Activated T-cell treated with anti-CD3 and anti-CD28 coated beads, Interleukin-2, amount 50 U/mL, for 1 hour (primary cell): ENCODE measurements at places on chromosomes 1 and 21.

DNA sequence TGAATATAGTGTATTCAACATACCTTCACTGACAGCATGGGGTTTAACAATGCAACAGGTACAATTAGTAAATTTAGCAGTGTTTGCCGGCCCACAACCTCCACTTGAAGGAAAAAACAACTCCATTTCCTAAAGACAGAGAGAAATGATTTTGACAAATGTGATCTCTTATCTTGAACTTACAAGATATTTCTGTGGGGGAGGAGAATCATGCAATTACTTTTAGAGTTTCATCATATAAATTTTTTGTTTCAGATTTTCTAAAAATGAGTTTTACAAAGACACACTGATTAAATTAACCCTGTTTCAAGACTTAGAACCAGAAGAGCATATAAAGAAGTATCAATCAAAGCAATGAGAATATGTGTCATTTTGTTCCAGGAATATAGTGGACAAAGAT, 80.3 kb downstream of the NME7 start:
- no peak for DNase-seq

DNA sequence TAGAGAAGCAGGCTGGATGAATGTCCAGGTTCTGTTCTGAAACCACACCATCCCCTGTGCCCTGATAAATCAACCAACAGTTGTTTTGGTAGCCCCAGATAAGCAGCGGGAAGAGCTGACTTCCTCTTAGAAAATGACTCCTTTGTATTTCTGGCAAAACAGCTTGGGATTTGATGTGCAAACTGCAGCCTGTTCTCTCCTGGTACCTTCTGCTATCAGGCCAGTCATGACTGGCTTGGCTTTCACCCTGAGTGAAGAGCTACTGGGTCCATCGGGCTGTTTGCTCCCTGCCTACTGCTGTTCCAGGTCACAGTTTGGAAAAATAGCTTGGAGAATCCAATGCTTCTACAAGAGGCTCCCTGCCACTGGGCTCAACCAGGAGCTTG, 116.8 kb downstream of the DTL start:
- no peak for DNase-seq

- no peak for DNase-seq
Observed at GRCh38 chr21:35697321-35697808, 363.0 kb downstream of the SETD4 start.

GRCh38 chr21:14684071-14684470, 138.0 kb upstream of the SAMSN1 start:
- DNase-seq: no peak

DNA sequence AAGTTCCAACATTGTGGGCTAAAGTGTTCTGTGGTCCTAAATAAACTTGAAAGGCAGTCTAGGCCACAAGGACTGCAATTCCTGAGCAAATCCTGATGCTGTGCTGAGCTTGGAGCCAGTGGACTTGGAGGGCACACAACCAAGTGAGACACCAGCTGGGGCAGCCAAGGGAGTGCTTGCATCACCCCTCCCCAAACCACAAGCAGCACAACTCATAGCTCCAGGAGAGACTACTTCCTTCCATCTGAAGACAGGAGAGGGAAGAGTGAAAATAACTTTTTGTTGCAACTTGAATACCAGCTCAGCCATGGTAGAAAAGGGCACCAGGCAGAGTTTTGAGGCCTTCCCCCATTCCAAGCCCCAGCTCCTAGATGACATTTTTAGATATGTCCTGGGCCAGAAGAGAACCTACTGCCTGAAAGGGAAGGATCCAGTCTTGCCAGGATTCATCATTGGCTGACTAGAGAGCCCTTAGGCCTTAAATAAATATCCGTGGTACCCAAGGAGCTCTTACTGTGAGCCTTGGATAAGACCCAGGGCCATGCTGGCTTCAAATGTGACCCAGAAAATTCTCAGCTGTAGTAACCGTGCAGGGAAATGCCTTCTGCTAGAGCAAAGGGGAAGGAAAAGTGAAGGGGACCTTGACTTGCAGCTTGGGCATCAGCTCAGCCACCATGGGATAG, 35.4 kb upstream of the LRRC8B start:
- no peak for DNase-seq

DNA sequence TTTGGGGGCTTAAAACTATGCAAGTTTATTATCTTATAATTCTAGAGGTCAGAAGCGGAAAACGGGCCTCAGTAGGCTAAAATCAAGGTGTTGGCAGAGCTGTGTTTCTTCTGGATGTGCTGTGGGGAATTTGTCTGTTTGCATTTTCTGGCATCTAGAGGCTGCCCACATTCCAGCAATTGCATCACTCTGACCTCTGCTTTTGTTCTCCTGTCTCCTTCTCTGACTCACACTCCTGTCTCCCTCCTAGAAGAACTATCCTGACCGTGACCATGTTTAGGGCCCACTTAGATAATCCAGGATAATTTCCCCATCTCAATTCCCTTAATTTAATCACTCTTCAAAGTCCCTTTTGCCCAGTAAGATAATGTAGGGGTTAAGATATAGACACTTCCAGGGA, 127.4 kb upstream of the DEPDC1 start:
- no peak for DNase-seq

- no peak for DNase-seq
Observed at GRCh38 chr1:117267232-117267774, 56.6 kb upstream of the VTCN1 start.

GRCh38 chr1:199742547-199742946, 285.0 kb upstream of the NR5A2 start:
- no peak for DNase-seq

GRCh38 chr21:28633839-28634555, 358.7 kb downstream of the LTN1 start:
- DNase-seq: no peak

GRCh38 chr21:44802396-44803153, 955 bp upstream of the UBE2G2 start:
- DNase-seq: no peak

DNA sequence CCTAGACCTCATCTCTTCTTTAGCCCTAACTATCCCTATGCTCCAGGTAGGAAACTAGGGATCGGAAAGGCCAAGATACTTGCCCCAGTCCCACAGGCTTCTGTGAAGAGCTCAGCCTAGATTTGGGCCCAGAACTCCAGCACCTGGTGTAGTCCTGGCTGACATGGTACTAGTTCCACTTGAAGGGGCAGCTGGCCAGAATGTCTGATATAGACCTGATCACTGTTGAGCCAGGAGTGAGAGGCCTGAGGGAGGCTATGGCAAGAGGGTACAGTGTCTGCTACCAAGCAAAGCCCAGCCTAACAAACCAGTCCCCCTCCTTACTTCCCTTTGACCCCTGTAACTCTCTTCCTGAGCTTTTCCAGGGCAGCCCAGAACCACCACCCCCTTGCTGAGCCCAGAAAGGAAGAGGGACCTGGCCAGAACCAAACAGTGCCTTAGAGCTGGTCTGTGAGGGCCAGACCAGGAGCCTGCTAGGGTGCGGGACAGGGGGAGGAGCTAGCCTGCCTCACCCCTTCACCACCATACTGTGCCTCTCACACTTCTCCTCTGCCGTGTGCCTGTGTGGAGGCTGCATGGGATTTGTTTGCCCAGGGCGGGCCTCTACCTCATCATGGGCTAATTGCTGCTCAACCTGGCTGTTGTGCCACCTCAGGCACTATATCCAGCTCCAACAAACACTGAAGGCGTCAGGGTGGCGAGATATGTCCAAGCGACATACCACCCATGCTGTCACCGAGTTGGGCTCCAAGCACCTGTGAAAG, 10.9 kb downstream of the POMGNT1 start:
- DNase-seq: no peak

GRCh38 chr1:207863893-207864535, 46.9 kb downstream of the CD34 start:
- peak; percentile 45 for DNase-seq
